Gastroesophageal sphincter (tissue), 4 donors: ENCODE measurements at places on chromosomes 3 and 15.

- no peak for ATAC-seq
Measured at GRCh38 chr3:15977090-15977489, 179.3 kb upstream of the ANKRD28 start.

GRCh38 chr15:55327387-55327786, 8.4 kb downstream of the PIGB start:
- ATAC-seq = no peak

- ATAC-seq = no peak
Measured at GRCh38 chr3:62939707-62940106, 64.5 kb upstream of the CADPS start.

DNA sequence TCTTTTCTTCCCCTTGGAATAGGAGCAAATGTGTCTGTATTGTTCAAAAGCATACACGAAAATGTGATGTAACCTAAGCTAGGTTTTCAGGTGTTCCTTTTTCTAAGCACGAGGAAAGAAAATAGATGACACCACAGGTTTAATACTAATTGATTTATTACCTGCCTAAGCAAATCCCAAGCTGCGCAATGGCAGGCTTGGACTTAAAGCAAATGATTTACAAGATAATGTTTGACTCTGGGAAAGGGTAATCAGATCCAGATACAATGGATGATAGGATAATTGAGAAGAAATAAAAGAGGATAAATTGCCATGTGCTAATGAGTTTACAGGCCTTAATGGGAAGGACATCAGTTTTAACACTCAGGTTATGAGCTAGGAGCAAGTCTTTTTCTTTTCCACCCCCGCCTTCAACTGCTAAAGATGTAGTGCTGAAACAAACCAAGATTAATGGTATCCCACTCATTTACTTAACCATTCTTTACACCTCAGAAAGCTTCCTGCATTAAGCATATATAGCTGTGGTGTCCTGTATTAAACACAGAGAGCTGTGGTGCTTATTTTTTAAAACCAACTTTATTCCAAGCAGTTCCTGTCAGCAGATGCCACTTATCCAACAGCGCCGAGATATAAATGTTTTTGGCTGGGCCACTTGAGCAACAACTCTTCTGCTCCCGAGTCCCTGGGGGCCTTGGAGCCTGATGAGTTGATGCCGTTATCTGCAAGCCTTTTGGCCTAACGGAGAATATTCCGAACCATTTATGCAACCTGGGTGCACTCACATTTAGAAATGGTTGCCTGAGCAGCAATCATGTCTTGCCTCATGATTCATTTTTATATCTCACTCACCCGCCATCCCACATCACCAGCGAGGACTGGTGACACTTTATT, 205.5 kb downstream of the MECOM start:
- no peak for ATAC-seq

DNA sequence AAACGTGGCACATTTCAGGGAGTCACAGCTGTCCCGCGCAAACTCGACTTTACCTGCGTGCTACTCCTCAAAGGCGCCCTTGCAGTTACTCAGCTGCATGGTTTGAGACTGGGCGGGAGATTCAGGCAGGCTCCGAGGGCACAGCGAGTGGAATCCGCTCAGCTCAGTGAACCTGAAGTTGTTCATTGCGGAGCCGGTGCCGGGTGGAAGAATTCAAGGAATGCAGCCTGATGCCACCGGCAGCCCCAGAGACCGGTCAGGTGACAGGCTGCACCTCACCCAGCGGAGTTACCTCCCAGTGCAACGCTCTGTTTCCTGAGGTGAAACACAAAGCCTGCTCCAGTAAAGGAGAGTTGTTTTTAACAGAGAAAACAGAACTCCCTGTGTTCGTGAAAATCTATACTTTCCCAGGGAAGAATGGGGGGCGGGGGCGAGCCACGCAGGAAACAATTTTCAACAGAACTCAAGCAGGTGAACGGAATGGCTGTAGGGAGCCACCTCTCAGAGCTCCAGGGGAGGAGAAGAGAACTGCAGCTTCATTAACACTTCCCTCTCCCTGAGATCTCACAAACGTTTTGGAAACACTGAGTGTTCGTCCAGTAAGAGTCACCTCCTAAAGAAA, 3.8 kb downstream of the VEPH1 start:
- ATAC-seq = no peak
